NCI-H748 treated with DMSO at 0.1 percent for 48 hours (cell line): ENCODE measurements at places on chromosomes 5 and 9.

DNA sequence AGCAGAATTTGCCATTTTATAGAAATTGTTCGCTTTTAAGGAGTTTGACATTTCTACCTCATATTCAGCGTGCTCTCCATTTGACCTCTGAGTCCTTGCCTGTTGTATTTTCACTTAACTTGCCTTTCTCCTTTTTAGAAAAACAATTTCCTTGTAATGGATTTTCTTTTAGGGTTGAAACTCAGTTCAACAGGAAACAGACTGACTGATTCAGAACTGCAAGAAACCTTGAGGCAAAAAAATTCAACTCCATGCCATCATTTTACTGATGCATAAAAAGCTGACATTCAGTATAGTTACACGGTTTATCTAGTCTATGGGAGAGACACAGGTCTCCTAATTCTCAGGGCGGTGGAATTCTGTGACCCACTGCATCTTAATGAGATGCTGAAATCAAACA, 59.8 kb downstream of the MRPS30 start:
- DNase-seq = no peak

DNA sequence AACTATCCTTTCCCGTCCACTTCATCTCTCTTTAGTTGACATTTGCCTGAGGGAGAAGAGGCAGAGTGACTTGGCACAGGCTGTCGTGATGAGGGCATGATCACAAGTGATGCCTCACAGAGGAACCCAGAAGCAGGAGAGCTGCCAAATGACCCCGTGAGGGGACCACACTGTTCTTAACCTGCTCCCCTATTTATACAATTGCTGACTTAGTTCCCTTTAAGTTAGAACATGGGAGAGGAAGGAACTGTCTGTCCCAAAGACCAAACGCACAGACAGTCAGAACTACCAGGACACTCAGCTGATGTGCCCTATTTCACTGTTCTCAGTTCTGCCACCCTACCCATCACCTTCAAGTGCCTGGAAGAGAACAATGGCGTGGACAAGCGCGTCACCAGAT, 73.7 kb downstream of the SLC1A3 start:
- DNase-seq = no peak

DNA sequence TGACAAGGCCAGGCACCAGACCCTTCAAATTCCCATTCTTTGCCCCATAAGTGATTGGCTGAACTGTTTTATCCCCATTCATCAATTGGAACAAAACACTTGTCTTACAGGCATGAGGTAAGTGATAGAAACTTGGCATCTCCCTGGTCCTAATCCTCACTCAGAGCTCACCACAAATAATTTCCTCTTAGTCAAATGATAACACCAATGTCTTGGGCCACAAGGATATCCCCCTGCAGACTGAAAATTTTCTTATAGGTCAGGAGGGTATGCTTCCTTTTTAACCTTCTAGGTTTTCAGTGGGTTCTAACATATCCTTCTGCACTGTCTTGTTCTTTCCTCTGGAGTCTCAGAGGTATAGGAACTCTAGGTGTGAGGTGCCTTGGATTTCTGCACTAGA, 14.5 kb downstream of the TNFSF15 start:
- DNase-seq = no peak

- no peak for DNase-seq
These were observed 531.1 kb downstream of the CETN3 start for GRCh38 chr5:89878140-89879132.

GRCh38 chr9:105676351-105676923, 14.2 kb downstream of the TAL2 start:
- no peak for DNase-seq
